Stimulated activated naive CD4-positive, alpha-beta T cell treated with Interleukin-2 at 50 U/mL for 16 hours (primary cell): ENCODE measurements at places on chromosomes 3 and 15.

DNA sequence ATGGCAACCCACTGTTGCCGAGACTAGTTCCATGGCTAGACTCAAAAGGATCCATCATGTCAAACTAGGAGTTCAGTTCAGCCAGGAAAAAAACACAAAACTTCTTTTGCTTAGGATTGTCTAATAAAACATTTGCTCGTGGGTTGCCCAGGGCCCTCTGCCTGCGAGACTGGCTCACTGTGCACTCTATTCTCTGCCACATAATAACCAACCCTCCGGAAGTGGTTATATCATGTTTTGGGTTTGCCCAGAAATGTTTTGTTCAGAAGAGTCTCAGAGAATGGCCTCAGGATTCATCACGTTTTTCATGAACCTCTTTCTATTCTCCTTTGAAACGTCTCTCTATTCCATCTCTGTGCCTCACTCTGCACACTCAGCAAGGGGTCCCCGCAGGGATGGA, 216.1 kb downstream of the SV2B start:
- no peak for DNase-seq

DNA sequence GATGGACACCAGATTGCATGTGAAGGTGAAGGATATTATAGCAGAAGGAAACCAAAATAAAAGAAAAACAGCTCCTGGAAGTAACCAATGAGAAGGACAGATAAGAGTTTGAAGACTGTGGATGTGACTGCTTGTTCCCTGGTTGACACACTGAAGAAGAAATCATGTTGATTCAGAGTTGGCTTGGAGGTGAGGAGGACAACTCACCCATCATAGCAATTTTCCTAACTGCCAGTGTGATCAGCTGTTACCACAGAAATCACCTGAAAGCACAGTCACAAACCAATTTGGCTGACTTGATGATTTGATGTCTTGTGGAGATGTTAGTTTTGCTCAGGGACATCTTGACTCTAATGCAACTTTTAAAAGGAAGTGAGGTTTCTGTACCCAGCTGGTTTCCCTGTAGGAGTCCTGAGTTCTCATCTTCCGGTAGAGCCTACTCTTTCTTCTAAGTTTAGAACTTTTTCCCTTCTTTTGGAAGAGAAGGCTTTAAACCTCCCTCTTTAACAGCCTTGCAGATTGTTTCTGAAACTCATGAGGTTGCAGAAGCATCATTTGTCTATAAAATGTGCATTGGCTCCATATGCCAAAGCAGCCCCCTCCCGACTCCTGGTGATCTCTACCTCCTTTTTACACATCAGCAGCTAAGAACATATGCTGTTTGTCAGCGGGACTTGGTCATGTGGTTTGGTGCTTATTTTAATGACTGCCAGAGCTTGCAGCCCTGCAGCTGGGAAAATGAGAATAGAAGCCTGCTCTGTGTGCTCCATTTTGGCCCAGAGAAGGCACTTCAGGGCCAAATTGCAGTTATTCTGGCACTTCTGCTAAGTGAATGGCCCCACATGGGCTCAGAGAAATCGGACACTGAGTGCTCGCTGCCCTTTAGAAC, 10.3 kb downstream of the ATG7 start:
- DNase-seq = no peak

- DNase-seq = no peak
Measured at GRCh38 chr3:851098-851790, 241.6 kb upstream of the CNTN6 start.

GRCh38 chr3:190224456-190224855, 97.8 kb downstream of the CLDN1 start:
- DNase-seq = no peak
